SHP77 treated with DMSO at 0.1 percent for 48 hours (cell line): ENCODE measurements at places on chromosomes 4 and X.

DNA sequence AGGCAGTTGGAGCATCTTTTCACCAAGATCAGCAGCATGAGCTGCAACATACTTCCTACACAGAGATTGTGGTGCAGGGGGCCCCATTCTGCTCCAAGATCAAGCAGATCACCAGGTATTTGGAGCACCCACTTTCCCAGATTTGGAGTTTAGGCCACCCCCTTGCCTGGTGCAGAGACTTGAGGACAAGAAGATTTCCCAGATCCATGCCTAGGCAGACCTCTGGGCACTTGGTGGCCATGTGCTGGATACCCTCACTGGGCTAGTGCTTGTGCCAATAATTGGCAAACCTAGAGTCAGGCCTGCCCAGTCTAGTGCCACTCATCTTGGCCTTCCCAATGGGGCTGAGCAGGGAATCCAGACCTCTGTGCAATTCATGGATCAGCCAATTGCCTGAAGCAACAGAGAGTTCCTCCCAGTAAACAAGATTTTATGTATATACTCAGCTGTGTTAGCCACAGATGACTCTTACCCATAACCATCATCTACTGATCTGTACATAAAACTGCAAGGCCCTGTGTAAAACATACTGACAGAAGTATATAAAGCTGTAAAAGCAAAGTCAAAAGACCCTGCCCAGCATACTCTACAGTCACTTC, 228.4 kb upstream of the EMCN start:
- no peak for DNase-seq

- no peak for DNase-seq
Observed at GRCh38 chr4:142563682-142564291, 282.3 kb downstream of the INPP4B start.

DNA sequence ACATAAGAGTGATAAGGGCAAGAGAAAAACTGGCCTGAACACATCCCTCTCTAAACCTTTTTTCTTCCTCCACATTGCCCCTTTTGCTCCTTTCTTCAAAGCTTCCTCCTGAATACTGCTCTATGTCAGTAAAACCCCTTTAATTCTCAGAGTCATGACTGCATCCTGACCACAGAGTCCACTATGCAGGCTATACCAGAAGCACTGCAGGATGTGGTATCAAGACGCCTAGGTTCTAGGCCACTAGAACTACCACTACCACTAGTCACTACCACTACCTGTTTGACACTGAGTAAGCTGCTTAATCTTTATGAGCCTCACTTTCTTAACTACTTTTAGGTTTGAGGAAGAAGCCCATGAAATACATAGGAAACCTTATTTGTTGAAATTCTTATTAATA, 38.7 kb downstream of the ARHGEF9 start:
- DNase-seq: no peak

DNA sequence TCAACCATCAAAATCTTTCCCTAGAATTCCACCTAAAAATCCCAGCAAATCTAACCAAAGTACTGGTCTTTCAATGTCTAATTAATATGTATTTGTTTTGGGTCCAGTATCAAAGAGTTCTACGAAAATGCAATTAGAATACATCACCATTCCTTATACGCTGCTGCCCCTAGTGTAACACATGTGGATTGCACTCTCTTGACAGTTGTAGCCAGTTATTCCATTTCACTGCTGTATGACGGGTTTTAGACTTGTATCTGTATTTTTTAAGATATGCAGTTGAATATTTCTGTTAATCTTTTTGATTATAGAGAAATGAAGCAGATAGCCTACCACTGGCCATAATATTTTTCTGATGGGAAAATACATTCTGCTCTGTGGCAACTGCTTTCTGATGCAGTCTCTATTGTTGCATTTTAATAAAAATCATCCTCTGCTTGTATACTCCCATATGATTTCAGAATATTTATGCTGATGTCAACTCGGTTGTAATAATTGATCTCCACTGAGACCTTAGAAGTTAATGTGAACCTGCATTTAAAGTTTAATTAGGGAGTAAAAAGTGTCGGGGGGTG, 17.1 kb upstream of the PAGE2B start:
- peak; percentile 55 for DNase-seq

GRCh38 chr4:41022116-41022515, 192.2 kb downstream of the APBB2 start:
- no peak for DNase-seq

- no peak for DNase-seq
Observed at GRCh38 chr4:56182356-56182755, 204.9 kb downstream of the AASDH start.

GRCh38 chrX:108223585-108223984, 132.0 kb downstream of the ATG4A start:
- no peak for DNase-seq

- no peak for DNase-seq
Observed at GRCh38 chr4:107432451-107432850, 287.6 kb downstream of the PAPSS1 start.

- DNase-seq: no peak
Observed at GRCh38 chr4:184653650-184654049, 4.1 kb downstream of the PRIMPOL start.

GRCh38 chrX:134548257-134549201, 88.6 kb downstream of the HPRT1 start:
- no peak for DNase-seq

DNA sequence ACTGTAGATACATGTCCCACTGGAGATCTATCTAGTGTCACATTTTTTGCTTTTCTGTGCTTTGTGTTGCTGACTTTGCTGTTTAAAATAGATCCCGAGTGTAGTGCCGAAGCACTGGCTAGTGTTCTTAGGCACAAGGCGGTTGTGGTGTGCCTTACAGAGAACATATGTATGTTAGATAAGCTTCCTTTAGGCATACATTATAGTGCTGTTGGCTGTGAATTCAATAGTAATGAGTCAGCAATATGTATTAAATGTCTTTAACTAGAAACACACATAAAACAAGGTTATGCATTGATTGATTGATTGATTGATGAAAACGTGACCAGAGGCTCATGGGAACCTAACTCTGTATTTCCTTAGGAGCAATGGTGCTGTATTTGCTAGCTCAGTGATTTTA, 56.2 kb downstream of the COX7B2 start:
- no peak for DNase-seq

- DNase-seq: no peak
Observed at GRCh38 chr4:85024671-85025070, 58.2 kb upstream of the WDFY3 start.

DNA sequence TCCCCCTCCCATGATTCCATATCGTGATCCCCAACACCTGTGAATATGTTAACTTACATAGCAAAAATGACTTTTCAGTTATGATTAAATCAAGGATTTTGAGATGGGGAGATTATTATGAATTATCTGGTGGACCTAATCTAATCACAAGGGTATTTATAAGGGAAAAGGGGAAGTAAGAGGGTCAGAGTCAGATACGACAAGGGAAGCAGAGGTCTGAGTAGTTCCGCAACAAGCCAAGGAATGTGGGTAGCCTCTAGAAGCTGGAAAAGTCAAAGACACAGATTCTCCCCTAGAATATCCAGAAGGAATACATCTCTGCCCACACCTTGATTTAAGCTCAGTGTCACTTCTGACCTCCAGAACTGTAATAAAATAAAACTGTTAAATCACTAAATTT, 1.0 kb upstream of the IL13RA1 start:
- DNase-seq: no peak

GRCh38 chr4:8365353-8365752, 75.2 kb downstream of the ACOX3 start:
- no peak for DNase-seq

GRCh38 chrX:18252644-18253359, 32.1 kb upstream of the BEND2 start:
- DNase-seq: no peak

DNA sequence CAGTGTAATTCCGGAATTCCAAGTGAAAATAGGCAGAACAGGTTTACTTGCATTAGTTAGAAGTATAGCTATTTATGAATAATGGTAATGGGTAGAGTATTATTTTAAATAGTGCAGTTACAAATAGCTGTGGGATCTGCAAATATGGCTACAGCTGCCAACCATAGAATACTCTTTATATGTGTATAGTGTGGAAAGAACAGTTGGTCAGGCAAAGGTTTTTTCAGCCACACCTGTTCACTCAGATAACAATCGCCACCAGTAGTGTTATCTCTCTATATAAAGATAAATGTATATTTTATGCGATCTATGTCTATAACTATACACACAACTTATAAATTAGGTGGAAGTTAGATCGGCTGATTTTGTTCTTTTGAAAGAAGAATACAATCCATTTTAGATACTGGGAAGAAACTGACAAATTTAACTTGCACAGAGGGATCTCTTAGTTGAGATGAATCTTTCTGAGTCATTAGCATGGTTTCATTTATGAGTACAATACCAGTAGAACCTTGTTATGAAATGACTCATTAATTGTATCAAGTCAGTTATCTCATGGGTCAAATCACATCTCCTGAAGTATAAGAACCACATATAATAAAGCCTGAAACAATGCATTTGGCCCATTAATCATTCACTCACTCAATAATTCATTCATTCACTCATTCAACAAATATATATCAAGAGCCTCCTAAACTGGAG, 100.9 kb upstream of the NR3C2 start:
- DNase-seq: no peak

GRCh38 chr4:77669946-77670590, 64.4 kb downstream of the CXCL13 start:
- DNase-seq: peak; percentile 75

GRCh38 chr4:40199999-40200874, 3.4 kb downstream of the RHOH start:
- DNase-seq: no peak

GRCh38 chr4:44736900-44737299, 10.5 kb upstream of the GNPDA2 start:
- no peak for DNase-seq

DNA sequence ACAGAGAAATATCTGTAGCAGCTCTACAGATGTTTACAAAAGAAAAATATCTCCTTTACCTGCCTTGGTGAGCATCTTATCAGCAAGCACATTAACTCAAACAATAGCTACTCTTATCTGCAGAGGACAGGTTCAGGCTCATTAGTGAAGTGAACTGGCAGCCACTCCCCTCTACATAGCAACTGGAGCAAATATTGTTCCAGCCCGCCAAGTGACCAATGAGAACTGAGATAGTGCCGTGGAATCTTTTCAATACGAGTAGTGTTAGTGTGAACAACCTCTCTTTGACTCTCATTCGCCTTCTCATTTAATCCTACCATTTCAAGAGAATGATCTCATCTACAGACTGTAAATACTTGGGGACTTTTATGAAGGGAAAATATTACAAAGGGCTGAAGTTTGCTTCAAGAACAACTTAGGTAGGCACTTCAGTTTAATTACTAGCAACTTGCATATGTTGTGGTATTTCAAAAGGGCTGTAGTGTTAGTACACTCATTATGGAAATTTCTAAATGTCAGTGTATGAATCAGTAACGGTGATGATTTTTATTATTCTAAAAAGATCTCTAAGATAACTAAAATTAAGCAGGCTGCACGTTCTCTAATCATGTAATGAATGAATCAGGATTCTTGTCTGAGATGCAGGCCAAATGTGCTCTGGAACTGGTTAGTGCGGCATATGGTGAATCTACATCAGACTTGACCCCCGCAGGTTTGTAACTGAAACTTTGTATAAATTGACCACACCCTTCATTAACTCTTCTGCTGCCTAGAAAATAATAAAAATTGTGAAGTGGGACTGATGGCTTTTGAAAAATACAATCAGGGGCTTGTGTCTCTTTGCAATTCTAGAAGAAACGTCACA, 72.4 kb downstream of the PALLD start:
- DNase-seq: peak; percentile 30

DNA sequence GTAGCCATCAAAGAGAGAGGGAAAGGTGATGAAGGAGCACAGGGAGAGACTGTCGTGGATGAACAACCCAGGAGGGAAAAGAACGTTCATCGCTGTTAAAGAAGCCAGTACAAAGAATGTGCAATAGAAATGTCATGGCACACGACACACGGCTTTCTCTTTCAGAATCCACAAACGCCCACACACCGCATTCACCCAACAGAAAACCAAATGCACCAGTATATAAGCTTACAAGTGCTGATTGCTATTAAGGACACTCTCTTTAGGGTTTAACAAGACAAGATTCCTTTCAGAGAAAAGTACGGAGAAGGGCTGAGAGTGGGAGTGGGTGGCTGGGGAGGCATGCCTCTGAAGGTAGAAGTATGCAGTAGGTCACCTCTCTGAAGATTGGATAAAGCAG, 80.2 kb downstream of the C4orf51 start:
- no peak for DNase-seq
